ENCODE measurements at places on chromosomes 1 and 21.
A peak's percentile ranks its signal among the peaks of the same experiment; 100 is the strongest.

DNA sequence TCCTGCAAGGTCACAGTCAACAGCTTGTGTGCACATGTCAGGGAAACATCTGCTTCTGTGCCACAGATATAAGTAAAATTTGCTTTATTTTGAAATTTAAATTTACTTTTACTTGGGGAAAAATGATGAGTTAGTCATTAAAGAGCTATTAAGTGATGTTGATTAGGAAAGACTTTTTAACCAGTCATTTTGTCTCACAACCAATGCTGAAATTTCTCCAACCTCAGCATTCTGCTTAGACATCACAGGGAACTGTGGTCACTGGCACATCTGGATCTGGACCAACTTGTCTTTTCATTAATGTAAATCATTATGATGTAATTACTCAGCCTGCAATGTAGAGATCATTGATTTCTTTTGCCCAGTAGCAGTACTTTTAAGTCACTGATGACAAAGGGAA lies 301.0 kb downstream of the TTLL7 start:
- DNase-seq, result no peak

DNA sequence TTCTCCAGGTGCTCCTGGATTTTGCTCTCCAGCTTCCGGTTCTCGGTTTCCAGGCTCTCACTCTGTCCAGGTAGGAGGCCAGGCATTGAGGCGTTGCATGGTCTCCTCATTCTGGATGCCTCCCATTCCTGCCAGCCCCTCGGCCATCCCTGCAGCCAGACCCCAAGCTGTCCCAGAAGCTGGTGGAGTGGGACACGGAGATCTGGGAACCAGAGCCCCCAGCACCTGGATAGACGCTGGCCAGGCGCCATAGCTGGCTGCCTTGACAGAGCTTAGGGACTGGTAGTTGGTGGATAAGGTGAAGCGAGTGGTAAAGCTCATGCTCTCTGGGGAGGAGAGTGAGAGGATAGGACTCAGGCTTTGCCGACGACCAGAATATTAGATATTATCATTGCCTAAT lies 29.6 kb downstream of the RAP1A start:
- no peak for DNase-seq

DNA sequence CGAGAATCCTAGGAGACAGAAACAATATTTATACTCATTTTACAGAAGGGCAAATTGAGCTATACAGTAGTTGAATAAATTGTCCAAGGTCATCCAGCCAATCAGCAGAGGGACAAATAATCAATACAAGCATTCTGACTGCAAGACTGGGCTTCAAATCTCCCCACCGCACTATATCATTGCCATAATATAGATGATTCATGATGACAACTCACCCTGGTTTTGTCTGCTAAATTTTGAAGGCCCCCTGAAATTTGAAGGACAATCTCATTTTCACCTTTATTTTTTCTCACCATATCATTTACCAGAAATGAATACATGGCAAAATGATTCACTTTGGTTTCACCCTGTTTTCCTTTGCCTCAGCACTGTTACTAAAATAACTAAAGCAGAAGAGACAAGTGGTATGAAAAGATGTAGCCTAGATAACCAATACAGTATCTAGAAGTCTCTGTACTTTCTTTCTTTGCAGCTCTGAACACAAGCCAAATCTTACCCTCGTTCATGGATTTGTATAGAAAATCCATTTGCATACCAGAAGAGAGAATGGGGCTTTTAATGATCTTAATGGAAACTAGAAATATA lies 292.5 kb downstream of the TTLL7 start:
- no peak for DNase-seq

DNA sequence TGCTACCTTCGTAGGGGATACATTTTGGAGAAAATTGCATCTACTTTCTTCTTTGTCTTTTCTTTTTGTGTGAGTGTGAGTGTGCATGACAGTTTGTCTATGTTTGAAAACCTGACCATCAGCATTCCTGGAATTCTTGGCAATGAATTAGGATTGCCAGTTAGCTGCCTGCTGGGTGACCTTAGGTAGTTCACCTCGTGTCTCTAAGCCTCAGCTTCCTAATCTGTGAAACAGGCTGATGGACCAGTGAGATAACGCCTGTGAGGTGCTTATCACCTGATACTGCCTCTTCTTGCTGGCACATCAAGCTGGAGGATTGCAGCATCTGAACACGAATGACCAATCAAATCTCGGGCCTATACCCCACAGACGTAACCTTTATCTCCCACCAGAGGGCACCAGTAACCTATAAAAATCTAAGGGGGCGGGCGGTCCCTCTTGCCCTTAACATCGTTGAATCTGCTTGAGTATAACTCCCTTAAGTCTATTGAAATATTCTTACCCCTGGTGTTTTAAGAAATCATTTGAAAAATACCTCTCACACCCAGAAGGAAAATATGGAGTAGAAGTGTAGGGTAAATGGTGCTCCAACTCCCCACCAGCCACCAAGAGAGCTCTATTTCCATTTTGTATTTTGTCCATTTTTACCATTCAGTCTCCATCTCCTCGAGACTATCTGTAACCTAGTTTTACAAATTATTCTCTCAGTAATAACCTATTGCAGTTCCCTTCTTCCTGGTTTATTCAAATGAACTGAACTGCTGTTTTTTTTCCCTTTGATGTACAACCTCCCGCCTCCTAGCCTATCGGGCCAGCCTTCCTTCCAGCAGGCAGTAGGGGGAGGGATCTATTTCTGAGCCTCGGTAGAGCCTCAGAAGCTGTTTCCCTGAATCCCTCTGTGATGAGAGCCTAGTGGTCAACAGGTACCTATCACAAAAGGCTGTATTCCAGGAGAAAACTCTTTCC lies 49.7 kb downstream of the MDM4 start:
- DNase-seq, result peak; percentile 27

- DNase-seq, result no peak
Observed at GRCh38 chr1:68383092-68383491, 66.7 kb downstream of the RPE65 start.

GRCh38 chr21:39182484-39183271 lies 573 bp downstream of the PSMG1 start:
- no peak for DNase-seq

- DNase-seq, result no peak
Observed at GRCh38 chr1:223707256-223708000, 4.9 kb upstream of the CAPN2 start.

- no peak for DNase-seq
Observed at GRCh38 chr1:17861685-17862084, 106.6 kb downstream of the ACTL8 start.

DNA sequence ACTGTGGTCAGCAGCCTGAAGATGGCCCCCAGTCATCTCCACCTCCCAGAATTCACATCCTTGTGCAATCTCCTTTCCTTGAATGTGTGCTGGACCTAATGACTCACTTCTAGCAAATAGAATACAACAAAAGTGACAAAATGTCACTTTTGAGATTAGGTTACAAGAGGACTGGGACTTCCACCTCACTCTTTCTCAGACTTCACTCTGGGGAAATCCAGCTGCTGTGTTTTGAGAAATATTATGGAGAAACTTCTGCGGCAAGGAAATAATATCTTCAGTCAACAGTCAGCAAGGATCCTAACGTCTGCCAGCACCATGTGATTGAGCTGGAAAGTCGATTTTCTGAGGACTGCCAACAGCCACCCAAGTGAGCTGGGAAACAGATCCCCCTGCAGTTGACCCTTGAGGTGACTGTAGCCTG lies 70.5 kb upstream of the GADD45A start:
- no peak for DNase-seq

GRCh38 chr1:9852410-9853248 lies 28.9 kb upstream of the CLSTN1 start:
- no peak for DNase-seq

- DNase-seq, result no peak
Observed at GRCh38 chr1:181664543-181664942, 181.2 kb downstream of the CACNA1E start.

- DNase-seq, result no peak
Observed at GRCh38 chr21:32320726-32321125, 22.1 kb downstream of the MRAP start.

- no peak for DNase-seq
Observed at GRCh38 chr1:7388141-7388487, 383.0 kb upstream of the VAMP3 start.

GRCh38 chr1:54883349-54884102 lies 3.5 kb downstream of the DHCR24 start:
- no peak for DNase-seq

GRCh38 chr21:34700605-34701004 lies 31.8 kb downstream of the CLIC6 start:
- DNase-seq, result no peak

GRCh38 chr21:43835050-43835449 lies 30.0 kb upstream of the AGPAT3 start:
- no peak for DNase-seq

DNA sequence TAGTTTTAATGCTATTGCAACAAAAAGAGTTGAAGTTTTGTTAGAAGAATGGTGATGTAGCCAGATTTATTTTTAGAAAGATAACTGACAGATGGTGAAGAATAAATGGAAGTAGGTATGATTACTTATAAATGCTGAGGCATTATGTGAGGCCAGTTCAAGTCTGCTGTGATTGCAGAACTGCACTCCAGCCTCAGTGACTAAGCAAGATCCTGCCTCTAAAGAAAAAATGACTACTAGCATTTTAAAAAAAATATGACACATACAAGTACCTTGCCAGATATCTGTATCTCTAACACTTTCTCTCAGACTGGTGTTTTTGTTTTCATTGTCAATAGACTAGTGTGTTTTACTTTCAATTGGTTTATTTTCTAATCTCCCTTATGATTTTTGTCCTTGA lies 1242.4 kb upstream of the ADGRL4 start:
- DNase-seq, result no peak

DNA sequence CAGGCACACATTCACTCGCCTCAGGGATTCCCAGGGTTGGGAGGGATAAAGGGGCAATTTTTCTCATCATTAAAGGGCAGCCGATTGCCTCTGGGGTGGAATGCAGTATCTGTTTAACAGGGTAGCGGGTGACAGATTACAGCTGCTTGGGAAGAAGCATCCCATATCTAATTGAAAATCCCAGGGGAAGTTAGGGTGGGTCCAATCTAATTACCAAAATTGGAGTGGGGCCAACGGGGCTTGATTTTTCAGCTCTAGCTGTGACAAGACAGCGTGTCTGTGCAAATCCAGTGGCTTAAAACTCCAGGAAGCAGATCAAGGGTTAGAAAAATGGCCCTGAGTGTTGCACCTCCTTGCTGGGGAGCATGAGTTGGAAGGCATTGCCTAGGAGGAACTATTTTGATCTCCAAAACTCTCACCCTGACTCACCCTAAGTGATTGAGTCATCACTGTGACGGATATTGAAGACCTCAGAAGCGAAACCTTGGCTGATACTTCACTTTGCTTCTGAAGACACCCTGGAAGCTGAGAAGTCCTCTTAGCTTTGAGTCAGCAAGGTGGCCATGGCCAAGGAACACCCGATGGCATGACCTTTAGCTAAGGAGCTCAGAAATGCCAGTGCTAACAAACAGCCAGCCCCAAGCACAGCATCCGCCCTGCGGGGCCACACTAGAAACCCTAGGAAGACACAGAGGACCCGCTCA lies 46.0 kb downstream of the GRHL3 start:
- DNase-seq, result no peak

DNA sequence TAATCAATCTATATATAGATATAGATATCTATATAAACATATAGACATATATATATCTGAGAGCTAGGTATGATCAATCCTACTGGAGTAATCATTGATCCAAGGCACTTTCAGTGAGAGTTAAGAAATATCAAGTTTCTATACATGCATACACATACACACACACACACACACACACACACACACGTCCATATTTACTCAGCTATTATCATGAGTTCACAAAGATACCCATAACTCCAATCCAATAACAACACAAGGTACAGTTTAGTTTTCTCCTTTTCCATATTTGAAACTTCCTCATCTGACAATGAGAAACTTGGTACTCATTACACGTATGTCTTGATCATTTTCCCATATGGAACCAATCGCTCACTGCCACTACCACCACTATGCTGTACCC lies 27.3 kb upstream of the ZZZ3 start:
- DNase-seq, result no peak

- no peak for DNase-seq
Observed at GRCh38 chr1:162876751-162877150, 15.8 kb upstream of the CCDC190 start.

DNA sequence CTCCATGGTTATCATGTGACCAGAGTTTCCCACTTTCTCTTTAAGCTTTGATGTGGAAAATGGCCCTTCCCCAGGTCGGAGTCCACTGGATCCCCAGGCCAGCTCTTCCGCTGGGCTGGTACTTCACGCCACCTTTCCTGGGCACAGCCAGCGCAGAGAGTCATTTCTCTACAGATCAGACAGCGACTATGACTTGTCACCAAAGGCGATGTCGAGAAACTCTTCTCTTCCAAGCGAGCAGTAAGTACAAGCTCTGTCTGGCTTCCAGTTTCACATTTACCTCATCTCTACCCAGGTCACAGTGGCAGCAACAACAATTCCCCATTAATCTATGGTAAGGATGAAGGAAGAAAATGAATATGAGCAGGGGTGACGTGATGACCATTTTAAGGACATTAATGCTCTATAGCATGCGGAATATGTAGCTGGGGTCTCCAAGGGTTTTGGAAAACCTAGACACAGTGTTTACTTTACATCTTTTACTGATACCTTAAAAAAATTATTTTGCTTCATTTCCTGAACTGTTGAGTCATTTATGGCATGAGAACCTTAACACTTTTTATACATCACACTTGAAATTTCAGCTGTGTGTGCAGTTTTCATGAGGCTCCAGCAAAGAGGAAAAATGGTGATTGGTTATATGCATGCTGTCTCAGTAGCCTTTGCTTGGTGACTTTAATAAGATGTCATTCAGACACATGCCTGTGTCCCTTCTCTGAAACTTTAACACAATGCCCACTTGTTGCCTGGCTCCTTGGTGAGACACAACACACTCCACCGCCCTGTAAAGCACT lies 286.3 kb upstream of the SGIP1 start:
- DNase-seq, result no peak

- DNase-seq, result no peak
Observed at GRCh38 chr1:19087737-19088594, 122.1 kb downstream of the UBR4 start.

- DNase-seq, result no peak
Observed at GRCh38 chr1:169122976-169123375, 16.5 kb downstream of the ATP1B1 start.

DNA sequence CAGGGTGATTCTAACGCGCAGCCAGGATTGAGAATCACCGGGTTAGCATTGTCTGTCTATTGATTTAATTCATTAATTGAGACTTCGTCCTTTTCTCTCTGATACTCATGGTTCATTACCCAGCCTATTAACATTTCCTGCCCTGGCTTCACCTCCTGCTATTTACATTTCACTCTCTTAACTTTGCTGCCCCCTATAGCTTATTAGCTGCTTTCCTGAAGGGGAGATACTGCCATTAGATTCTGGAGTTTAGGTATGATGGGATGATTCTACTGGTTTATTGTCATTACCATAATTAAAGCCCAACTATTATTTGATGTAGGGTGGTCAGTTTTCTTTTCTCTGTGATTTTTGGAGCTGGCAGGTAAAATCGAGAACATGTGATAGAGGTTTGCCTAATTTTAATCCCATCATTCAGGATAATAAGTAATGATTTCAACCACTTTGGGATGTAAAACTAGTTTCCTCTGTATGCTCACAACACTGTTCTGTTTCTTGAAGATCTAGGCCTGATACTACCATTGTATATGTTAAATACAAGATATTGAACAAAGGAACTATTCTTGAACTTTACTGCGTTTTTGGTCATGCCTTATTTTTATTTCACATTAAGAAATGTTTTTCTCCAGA lies 6.4 kb downstream of the PPP2R5A start:
- DNase-seq, result no peak

GRCh38 chr1:47662068-47662467 lies 224.2 kb downstream of the FOXD2 start:
- no peak for DNase-seq
